ENCODE measurements at places on chromosomes 6 and 20. TPM values are rescaled to one million over a fixed set of nuclear protein-coding genes. Genes with fewer than 3 reads are reported as not detected.

The ALDH8A1 gene
- total RNA-seq, result 0.54 TPM

The DUSP15 gene
- 5.4 TPM for total RNA-seq

The ARHGAP40 gene
- total RNA-seq, result not detected

The ADGRF5 gene
- total RNA-seq, result 61.7 TPM

The CRISP2 gene
- 0.39 TPM for total RNA-seq

The SLC22A3 gene
- 3.9 TPM for total RNA-seq

GRCh38 chr6:113185299-113185698 is 671.8 kb upstream of the MARCKS start:
- DNase-seq, result no peak

GRCh38 chr6:151676460-151676945 is 131.0 kb upstream of the ESR1 start:
- no peak for DNase-seq

DNA sequence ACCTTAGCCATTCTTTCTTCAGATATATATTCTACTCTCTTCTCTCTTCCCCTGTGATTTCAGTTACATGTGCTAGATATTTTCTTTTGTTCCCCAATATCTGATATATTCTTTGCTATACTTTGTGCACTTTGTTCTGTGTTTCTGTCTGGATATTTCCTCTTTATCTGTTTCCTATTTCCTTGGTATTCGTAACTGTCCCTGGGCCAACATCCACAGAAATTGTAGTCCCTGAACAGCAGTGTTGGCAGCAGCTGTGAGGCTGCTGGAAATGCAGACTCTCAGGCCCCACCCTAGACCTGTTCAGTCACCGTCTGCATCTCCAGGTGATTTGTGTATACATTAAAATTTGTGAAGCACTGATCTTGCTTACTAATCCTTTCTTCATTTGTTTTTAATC is 522.9 kb upstream of the SOX4 start:
- DNase-seq, result no peak

GRCh38 chr20:49381558-49382493 is 100.6 kb downstream of the KCNB1 start:
- peak; percentile 86 for DNase-seq

DNA sequence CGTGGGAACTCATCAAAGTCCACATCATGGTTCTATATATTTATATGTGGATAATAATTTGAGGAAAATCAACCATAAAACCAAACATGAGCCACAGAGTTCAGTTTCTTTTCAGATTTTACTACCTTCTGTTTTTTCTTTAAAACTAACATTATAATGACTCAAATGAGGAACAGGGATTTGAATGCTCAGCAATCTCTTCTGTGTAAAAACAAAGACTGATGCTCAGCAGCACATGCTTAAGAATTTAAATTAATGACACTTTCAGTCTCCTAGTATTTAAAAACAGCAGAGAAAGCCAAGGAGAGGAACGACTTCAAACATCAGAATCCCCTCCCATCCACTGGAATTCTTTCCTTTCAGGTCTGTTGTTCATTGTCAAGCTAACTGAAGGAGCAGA is 72.7 kb downstream of the PSMG4 start:
- DNase-seq, result no peak

DNA sequence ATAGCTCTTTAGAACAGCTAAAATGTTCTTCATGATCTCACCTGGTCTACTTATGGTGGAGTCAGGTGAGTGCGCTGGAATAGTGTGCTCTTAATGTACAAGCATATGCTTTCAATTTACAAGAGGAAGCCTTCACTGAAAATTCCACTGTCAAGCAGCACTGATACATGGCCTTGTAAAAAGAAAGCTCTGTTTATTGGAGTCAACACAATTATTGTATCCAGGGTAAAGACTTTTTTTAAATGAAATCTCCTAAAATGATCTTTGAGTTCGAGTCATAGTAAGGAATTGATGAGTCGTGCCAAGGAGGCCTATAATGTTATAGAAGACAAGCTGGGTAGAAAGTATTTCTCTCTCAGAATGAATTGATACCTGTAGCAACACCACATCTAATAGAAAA is 41.6 kb upstream of the CARMIL1 start:
- DNase-seq, result no peak

DNA sequence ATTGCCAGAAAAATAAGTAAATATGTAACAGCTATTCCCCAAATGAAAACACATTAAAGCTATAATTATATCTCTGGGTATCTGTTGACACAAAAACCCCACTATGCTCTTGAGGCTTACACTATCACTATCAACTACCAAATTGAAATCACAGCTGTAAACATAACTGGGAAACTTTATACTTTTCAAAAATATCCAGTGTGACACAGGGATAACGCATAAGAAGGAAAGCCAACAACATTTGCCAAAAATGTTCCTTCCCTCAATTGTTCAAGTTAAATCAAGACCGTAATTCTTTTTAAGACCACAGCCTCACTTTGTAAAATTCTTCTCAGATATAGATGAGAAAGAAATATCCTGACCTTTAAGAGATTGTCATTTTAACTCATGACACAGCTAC is 3.1 kb downstream of the ZHX3 start:
- no peak for DNase-seq

DNA sequence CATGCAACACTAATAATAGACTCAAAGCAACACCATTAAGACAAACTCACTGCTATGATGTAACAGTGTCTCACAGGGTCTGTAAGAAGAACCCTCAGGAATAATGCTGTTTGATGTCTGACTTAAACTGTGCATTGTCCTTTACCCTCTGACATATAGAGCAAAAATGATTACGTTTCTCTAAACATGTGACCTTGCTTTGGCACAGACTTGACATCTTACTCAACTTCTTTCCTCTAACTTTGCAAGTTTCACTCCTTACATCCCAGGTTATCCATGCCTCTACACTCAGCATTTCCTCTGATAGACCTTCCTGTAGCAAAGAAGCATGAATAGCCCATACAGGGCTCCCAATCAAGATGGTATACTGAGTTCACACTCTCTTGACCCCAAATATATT is 252.7 kb downstream of the UST start:
- DNase-seq, result no peak

DNA sequence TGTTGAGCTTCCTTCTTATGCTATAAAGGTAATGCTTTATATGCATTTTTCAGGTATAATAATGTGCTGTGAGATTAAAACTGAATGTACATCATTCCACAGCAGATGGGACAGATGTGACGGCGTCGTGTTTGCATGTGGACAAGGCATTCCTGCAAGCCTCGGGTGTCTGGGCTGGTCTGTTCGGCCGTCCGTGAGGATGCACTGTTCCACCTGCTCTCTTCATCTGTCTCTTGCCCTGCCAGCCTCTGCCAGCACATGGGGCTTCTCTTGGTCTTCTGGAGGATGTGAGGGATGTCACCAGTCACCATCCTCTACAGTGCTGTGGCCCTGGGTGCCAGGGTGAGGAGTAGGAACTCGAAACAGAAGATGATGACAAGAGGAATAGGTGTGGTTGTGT is 223.2 kb downstream of the ERMARD start:
- DNase-seq, result no peak

DNA sequence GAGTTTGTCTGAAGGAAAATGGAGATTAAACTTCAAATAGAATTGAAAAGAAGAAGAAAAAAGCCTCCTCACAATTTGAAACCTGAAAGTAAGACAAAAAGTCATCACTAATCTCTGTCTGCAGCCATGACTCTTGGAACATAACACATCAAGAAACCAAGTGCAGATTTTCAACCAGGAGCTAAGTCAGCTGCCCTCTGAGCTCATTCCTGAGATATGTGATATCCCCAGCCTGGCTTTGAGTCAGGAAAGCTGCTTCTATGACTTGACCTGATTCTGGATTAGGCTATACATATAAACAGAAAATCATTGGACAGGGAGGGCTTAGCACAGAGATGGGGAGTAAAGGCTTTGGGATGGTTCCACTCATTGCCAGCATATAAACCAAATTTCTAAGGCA is 891.4 kb downstream of the TFAP2A start:
- no peak for DNase-seq

- no peak for DNase-seq
Observed at GRCh38 chr6:165599596-165600487, 63.2 kb downstream of the PDE10A start.

DNA sequence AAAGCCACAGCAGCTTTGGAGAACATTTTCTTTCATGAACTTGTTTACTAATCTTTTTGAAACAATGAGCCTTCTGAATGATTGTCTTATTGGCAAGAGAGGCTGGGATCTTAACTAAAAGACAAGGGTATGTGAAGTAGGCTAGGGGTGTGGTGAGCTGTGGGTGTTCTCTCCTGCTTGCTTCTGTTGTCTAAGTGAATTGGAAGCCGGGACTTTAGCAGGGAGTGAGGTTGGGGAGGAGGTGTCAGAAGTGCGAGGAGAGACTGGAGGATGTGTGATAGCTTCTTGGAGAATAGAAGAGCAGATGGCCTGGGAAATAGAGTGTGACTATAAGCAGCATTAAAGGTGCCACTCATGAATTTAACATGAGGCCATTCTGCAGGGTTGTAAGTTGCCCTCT is 562.8 kb downstream of the UTRN start:
- no peak for DNase-seq

GRCh38 chr6:44049163-44049988 is 77.9 kb downstream of the MRPL14 start:
- DNase-seq, result no peak

DNA sequence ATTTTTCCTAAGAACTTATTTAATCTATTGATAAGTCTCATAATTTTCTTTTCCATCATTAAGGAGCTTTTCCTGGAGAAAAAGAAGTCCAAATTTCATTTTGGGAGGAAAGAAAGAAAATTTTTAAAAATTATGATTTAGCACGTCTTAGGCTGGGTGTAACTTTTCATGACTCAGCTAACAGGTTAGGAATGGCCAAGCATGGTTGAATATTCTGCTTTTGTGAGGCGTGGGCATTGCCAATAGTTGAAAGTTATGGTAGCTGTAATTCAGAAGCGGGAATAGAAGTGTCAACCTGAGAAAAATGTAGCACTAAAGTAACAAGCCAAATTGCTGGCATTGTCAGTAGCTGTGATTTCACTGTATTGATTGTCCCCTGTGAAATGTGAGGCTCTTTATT is 77.2 kb upstream of the ARID1B start:
- DNase-seq, result no peak

DNA sequence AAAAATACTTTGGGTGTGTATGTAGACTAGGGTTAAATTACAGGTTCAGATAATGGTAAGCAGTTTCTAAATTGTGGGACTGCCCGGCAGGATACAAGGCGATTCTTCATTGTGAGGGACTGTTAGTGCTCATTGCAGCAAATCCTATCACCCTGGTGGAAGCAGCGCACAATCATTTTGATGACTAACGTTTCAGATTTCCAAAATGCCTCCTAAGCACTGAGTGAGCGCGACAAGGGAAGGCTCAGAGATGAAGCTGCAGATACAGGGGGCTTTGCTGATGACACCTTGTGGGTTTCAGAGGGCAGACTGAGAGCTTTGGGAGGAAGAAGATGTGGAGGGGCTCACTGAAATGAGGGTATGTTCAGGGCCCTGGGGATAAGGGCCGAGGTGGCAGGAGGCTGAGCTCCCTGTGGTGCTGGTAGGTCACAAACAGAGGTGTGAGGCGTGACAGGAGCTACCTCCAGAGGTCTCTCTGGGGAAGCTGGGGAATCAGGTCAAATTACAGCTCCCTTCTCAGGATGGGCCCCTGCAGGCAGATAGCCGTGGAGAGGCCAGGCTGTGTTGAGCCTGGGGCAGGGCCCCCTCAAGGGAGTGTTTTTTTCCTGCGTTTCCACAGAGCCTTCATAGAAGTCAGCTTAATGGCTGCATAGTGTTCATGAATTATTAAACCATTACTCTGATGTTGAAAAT is 84.5 kb upstream of the FYN start:
- DNase-seq, result no peak

- DNase-seq, result no peak
Observed at GRCh38 chr6:134082191-134082590, 29.8 kb upstream of the SLC2A12 start.

DNA sequence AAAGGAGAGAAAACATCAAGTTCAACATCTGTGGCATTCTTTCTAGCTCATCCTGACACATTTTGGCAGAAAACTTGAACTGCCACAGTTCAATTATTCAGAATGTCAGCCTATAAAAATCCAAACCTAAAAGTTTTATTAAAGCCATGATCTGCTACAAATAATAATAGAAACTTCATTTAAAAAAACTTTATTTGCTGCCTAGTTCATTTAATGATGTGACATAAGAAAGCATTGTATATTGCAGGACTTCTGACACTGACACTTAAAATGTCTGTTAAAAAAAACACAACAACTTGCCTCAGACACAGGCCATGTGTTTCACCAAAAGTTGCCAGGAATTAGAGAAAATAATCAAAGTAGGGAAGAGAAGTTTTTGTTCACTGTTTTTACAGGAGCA is 88.3 kb upstream of the HTR1E start:
- DNase-seq, result no peak

DNA sequence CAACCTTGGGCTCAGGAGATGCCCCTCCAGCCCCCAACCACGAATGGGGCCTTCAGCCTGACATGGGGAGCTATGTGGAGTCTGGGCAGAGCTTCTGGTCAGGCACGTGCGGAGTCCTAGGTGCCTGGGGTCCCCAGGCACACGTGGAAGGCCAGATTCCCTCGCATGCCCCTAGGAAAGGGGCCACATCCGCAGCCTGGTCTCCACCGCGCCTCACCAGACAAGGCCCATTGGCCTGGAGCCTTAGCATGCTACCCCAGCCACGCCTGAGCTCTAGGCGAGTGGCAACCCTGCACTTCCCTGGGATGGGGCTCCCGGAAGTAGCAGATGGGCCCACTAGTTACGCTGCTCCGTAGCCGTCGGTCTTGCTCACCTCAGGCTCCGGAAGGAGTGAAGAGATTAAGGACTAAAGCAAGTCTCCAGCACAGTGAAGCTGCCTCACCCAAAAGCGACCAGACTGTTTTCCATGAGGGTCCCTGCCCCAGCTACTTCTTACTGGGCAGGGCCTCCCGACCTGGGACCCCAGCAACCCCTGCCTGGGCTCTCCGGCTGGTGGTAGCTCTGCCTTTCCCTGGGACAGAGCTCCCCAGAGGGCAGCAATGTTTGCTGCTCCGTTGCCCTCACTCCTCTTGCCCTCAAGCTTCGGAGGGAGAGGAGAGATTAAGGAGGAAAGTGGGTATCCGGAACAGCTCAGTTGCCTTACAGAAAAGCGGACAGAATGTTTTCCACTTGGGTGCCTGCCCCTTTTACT is 93.2 kb upstream of the IMPG1 start:
- no peak for DNase-seq

DNA sequence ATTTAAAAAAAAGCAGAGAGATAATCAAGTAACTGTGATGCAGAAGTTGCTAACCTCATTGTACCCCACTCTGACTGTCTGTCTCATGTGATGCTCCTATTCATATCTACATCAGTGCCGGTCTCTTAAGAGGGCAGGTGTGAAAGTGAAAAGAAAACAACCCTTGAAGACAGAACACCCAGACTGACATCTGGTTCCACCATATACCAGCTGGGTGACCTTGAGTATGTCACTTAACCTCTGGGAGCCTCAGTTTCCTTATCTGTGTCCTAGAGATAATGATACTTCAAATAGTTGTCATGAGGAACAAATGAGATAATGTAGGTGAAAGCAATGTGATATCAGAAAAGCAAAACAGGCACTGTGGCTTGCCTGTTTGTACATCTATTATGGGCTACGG is 426.8 kb upstream of the SOX4 start:
- no peak for DNase-seq
